Spleen (tissue), 13 donors: ENCODE measurements at places on chromosomes 3 and 15. TPM values are rescaled to one million over a fixed set of nuclear protein-coding genes. Genes with fewer than 3 reads are reported as not detected.

The GOLGA6L7 gene
- not detected for polyA plus RNA-seq

The MELTF gene
- polyA plus RNA-seq = 0.67 TPM

The OCA2 gene
- polyA plus RNA-seq = 0.86 TPM

DNA sequence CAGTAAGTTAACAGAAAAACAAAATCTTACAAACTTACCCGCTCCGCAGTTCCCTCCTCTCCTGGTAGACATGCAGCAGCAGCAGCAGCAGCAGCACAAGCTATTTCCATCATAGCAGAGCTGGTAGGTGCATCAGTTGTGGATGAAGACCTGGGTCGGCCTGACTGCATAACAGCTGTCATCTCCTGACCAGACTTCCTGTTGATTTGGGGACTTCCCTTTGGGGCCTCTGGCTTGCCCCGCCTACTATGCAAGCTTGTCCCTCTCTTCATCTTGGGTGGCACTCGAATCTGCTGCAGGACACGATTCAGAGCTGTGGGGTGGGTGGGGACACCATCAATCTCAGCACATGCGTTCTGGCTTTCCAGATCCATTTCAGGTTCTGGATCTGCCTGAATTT, 65.7 kb downstream of the TMCC1 start:
- peaks cover 37% of the 10 kb centered on the region for H3K4me1 ChIP-seq
- no peak overlapping the region for H3K4me3 ChIP-seq
- H3K27ac ChIP-seq = no peak overlapping the region
- DNase-seq = peak; percentile 84

DNA sequence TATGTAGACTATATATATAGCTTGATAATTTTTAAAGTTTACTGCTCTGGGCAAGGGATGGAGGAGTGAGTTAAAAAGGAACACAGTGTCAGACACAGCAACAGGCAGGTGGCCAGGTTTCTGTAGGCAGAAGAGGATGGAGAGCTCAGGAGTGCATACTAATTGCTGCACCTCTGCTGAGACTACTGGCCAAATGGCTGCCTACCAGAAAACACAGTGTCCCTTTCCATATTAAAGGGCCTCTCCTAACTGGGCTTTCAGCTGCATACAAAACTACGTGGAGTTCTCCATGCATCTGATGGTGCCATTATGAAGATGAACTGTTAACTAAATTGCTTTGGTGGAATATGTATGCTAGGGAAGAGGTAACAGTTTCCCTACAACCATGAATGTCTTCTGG, 1.8 kb downstream of the ATP13A4 start:
- H3K4me1 ChIP-seq = no peaks in the 10 kb centered on the region
- H3K27me3 ChIP-seq = no peaks in the 10 kb centered on the region
- DNase-seq = no peak
- H3K4me3 ChIP-seq = no peak overlapping the region

DNA sequence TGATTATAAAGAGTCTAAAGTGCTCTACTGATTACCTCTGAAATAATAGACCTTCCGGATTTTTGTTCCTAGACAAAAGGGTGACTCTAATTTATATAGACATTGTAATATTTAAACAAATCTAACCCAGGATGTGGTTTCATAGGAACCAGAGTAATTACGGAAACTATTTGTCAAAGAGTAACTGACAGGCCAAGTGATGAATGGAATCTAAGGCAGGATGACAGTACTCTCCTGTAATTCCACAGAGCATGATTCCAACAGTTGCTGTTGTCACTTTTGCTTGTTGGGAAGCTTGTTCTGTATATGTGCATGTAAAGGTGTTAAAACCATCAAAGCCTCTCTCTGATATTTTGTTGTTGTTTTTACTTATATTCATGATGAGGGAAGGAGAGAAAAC, 1141.0 kb downstream of the IGSF11 start:
- DNase-seq = no peak
- H3K4me3 ChIP-seq = no peak overlapping the region
- H3K27ac ChIP-seq = no peak overlapping the region
- H3K36me3 ChIP-seq = no peaks in the 10 kb centered on the region

- H3K36me3 ChIP-seq = no peaks in the 10 kb centered on the region
- H3K4me1 ChIP-seq = peaks cover 17% of the 10 kb centered on the region
Measured at GRCh38 chr15:45630917-45631691, 3.7 kb upstream of the SQOR start.

- DNase-seq = no peak
- H3K4me3 ChIP-seq = no peak overlapping the region
- no peaks in the 10 kb centered on the region for H3K27me3 ChIP-seq
- no peaks in the 10 kb centered on the region for H3K36me3 ChIP-seq
- H3K4me1 ChIP-seq = no peaks in the 10 kb centered on the region
Measured at GRCh38 chr3:143331350-143331749, 211.8 kb downstream of the CHST2 start.

The KIF15 gene
- polyA plus RNA-seq = 4.2 TPM

The NECTIN3 gene
- 0.58 TPM for polyA plus RNA-seq

DNA sequence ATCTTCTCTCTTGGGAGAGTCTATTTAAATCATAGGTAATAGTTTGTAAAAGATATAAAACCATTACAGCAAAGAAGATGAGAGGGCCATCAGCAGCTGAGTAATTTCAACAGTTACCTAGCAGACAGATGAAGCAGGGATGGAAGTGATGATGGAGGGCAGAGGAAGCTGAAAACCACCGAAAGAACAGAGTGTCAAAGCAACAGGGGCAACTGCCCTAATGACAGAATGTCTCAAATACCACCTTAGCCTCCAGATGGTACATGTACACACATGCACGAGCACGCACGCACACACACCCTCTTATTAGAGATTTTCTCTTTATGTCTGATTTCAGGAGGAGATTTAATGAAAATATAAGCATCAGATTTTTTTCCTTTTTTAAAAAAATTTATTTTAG, 64.5 kb downstream of the NEDD4 start:
- H3K27ac ChIP-seq = no peak overlapping the region
- H3K36me3 ChIP-seq = no peaks in the 10 kb centered on the region
- H3K4me3 ChIP-seq = no peak overlapping the region

GRCh38 chr3:120129718-120130513, 35.7 kb upstream of the GSK3B start:
- H3K4me3 ChIP-seq = no peak overlapping the region
- DNase-seq = no peak
- no peaks in the 10 kb centered on the region for H3K36me3 ChIP-seq
- H3K27me3 ChIP-seq = no peaks in the 10 kb centered on the region
- H3K27ac ChIP-seq = no peak overlapping the region

DNA sequence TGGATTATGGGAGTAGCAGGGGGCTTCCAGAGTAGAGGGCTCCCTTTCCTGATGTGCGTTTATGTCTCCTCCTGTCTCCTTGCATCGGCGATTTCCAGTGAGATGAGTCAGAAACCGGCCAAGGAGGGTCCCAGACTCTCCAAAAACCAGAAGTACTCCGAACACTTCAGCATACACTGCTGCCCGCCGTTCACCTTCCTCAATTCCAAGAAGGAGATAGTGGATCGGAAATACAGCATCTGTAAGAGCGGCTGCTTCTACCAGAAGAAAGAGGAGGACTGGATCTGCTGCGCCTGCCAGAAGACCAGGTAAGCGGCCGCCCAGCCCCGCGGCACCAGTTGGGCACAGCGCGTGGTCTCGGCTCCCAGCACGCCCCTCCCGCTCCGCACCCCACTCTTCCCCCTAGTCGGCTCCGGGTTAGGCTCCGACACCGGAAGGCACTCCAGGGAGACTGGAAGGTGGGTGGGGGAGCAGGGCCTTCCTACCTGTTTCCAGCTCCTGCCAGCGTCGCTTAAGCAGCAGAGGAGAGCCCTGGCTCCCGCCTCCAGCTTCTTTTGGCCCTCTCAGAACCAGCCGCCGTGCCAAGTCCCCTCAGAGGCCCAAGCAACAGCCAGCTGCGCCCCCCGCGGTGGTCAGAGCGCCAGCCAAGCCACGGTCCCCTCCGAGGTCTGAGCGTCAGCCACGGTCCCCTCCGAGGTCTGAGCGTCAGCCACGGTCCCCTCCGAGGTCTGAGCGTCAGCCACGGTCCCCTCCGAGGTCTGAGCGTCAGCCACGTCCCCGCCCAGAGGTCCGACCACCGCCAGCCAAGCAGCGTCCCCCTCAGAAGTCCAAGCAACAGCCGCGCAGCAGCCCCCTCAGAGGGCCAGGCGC, 34.7 kb downstream of the MOBP start:
- H3K4me3 ChIP-seq = no peak overlapping the region
- H3K36me3 ChIP-seq = no peaks in the 10 kb centered on the region
- no peak overlapping the region for H3K27ac ChIP-seq
- no peaks in the 10 kb centered on the region for H3K4me1 ChIP-seq
- DNase-seq = no peak
- peaks cover 4% of the 10 kb centered on the region for H3K27me3 ChIP-seq
